ENCODE measurements at places on chromosomes 4 and X.
A peak's percentile ranks its signal among the peaks of the same experiment; 100 is the strongest.

DNA sequence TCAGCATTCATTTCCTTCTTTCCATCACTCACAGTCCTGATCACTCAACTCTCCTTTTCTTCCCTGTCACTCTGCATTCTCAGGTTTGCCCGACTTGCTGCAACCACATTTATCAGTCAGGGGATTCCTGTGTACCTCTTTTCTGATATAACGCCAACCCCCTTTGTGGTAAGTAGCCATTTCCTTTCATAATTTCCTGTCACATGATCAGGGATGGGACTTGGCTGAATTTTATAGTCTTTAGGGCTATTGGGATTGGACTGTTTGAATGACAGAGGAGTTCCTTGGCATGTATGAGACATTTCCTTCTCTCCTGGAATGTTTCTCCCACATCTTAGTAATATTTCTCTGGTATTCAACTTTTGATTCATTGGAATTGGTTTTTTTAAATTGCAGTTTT is 11.0 kb downstream of the PGM2 start:
- DNase-seq: no peak

GRCh38 chr4:94548571-94548970 is 96.8 kb downstream of the PDLIM5 start:
- peak; percentile 14 for DNase-seq

- no peak for DNase-seq
Observed at GRCh38 chr4:11847167-11847566, 418.5 kb upstream of the HS3ST1 start.

DNA sequence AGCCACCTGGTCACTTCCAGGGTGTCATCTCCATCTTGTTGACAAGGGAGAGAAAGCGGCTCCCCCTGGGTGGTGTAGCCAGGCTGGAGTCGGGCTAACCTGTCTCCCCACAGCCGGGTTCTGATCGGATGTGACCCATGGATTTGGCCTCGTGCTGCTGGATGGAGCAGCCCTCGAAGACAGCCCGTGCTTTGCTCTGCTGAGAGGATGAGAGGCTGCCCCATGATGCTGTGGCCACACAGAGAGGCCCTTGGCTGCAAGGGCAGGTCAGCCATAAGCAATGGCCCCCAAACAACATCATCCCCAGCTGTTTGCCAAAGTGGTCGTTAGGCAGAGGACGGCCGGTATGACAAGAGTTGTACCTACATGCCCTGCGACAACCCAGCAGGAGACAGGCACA is 106.6 kb downstream of the HMX1 start:
- DNase-seq: no peak

GRCh38 chrX:22141047-22141730 is 109.1 kb downstream of the PHEX start:
- no peak for DNase-seq

DNA sequence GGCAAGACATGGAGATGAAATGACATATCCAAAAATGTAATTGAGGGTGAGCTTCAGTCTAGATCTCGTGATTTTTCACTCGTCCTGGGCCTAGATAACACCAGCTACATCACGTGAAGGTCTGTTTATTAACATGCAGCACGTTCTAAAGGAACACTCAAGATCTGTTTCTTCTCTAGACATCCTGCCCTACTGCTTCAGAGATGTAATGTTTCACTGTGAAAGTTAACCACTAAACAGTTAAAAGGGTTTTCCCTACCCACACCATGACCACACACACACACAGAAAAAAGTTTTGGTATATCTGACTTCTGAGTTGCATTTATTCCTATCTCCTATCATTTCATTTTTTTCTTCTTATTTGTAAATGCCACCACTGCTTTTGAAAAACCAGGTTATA is 52.3 kb upstream of the SMIM31 start:
- no peak for DNase-seq

DNA sequence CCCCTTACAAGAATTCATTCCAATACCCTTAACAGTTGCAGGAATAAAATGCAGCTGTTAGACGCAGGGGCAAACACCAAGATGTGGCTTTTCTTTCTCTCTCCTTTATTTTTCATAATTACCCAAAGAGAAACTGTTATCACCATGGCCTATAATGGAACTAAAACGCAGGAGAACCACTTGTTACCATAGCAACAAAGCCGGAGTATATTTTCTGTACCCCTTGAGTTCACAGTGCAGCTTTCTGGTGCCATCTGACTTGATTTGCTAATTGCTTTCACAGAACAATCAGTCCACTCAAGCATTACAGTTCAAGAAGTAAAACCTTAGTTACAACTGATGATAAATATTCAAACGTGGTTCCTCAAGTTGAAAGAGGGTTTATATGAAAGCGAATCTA is 157.9 kb downstream of the AMELX start:
- DNase-seq: no peak

DNA sequence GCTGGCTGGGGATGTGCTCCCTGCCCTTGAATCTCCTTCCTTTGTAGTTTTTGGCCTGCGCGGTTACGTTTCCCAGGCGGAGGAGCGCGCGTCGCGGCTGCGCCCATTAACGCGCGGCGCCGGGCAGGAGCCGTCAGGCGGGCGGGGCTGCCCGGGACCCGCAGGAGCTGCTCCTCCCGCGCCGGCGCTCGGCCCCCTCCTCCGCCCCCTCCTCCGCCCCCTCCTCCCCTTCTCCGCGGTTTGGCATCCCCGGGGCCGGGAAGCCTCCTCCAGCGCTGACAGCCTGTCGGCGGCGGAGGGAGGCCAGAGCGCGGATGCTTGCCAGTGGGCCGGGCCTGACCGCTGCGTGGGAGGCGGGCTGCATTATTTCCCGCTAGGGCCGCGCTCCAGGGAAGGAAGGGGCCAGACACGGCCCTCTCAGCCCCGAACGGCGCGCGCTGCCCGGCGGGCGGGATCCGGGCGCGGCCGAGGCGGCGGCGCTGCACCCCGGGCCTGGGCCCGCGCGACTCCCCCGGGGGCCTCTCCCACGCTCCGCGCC is at the start of gene DCLK2:
DCLK2 (plus strand) TSS at position 405 of the 538 bp plus-strand sequence. CDS start 583 bp downstream, outside the sequence.
- no peak for DNase-seq

DNA sequence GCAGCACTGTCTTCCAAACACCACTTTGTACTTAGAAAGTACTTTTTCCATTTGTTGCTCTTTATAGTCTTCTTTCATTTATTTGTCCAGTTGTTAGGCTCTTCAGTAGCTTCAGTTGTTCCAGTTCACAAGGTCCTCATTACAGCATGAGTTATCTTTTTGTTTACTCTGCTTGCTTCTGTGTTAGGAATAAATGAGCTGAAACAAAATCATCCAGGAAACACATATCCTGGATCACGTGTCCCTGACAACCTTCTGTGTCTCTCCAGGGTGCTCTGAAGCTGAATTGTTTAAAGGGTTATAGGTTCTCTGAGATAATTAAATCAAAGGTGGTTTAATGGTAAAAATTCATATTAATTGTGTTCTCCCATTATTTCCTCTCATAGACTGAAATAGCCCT is 19.9 kb upstream of the KLHL8 start:
- DNase-seq: no peak

GRCh38 chr4:151611960-151612359 is 148.8 kb downstream of the GATB start:
- DNase-seq: no peak

DNA sequence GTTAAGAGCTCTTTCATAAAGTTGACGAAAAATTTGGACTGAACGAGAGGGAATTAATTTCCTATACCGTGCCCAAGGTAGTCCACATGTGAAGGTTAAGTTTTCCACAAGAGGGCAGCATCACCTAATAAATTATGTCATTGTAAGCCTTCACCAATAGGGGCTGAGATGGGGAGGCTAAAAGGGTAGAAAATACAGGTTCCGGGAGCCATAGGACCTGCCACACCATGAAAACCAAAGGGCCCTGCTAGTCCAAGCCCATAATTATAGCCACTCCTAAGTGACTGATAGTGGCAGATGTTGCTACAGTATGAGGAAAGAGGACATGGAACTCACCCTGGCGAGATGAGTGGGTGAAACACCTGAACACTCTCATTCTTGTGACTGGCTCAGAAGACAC is 122.2 kb downstream of the SHROOM4 start:
- DNase-seq: peak; percentile 36

GRCh38 chrX:129939986-129940385 is 34.0 kb downstream of the UTP14A start:
- no peak for DNase-seq

DNA sequence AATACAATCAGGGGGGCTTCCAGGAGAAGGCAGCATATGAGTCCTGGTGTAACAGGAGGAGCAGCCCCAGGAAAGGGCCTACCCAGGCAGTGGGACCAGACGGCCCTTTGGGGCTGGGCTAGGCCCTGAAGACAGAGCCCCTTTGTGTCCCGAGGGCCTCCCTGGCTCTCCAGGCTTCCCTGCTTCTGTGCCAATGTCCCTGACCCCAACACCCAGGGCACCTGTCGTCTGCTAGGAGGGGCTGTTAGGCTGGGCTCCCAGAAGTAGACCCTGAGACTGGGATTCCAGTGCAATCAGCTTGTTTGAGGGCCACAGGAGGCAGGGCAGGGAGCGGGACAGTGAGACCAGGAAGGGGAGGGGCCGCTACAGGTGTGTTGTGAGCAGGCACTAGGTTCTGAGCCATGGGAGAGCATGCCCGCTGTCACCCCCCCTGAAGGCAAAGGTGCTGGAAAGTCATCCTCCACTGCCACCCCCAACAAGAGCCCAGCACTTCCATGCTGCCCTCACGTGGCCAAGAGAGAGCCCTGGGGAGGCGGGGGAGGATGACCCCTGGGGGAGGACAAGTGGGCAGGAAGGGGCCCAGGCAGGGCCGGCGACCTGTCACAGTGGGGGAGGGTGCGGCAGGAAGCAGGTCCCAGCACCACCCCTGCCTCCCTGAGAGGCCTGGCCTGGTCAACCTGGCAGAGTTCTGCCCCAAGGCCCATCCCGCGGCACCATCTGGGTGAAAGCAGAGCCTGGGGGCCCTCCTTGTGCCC is 64.8 kb downstream of the ADRA2C start:
- no peak for DNase-seq

- no peak for DNase-seq
Observed at GRCh38 chrX:119410027-119410819, 11.1 kb downstream of the SLC25A43 start.

GRCh38 chrX:22310779-22311178 is 38.1 kb downstream of the CBLL2 start:
- no peak for DNase-seq

DNA sequence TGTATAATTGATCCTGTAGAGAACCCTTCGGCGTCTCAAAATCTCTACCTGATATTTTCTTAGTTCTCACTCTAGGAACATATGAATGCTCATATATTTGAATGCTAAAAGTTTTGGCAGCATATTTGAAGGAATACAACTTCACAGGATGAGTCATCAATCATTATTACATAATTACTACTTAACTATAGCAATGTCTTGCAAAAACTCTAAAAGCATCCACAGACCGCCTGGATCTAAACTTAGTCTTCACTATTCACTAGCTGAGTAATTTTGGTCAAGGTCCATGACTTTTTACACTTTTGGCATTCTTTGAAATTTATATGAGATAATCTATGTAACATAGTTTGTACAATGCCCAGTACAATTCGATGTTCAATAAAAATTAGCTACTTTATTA is 194.7 kb downstream of the DTHD1 start:
- no peak for DNase-seq

GRCh38 chrX:136210243-136210642 is 41.0 kb downstream of the MAP7D3 start:
- DNase-seq: no peak

DNA sequence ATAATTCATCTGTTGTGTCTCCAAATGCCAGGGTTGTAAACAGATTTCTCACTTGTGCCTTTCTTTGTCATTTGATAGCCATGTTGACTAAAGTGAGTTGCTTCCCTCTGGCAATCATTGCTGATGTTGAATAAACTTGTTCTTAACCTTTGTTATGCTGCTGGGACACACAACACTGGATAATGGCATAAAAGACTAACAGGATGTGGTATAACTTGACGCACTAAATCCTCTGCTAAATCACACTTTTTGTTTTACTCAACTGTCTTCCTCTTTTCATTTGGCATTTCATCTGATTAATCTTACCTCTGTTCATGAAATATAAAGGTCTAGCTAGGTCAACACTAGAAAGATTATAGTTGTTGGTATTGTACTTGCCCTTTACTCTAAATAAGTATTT is 17.6 kb upstream of the CXCL5 start:
- DNase-seq: no peak

- no peak for DNase-seq
Observed at GRCh38 chr4:185554365-185555126, 19.2 kb upstream of the PDLIM3 start.

DNA sequence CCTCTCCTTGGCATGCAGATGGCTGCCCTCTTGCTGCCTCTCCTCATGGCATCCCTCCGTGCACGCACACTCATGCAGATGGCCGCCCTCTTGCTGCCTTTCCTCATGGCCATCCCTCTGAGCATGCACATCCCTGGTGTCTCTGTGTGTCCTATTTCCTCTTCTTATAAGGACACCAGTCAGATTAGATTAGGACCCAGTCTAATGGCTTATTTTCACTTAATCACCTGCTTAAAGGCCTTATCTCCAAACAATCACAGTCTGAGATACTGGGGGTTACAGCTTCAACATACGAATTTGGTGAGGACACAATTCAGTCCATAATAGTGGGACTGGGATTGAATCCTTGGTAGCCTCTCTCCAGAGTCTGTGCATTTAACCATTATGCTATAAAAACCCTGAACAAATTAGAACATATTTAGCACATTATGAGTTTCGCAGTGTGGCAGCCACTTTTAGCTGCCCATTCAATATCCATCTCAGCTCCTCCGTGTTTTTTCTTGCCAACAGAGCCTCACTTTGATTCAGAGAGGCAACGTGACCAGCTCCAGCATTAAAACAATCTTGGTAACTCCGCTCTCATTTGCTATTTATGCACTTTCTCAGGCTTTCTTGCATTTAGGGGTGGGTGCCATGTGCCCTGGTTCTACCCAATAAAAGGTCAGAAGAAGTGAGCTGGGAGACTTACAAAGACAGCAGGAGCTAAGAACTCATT is 26.2 kb upstream of the TMEM150C start:
- DNase-seq: no peak

GRCh38 chr4:40731792-40732245 is 17.9 kb upstream of the NSUN7 start:
- DNase-seq: peak; percentile 4

GRCh38 chrX:13026877-13027652 is 17.4 kb downstream of the FAM9C start:
- DNase-seq: peak; percentile 42

DNA sequence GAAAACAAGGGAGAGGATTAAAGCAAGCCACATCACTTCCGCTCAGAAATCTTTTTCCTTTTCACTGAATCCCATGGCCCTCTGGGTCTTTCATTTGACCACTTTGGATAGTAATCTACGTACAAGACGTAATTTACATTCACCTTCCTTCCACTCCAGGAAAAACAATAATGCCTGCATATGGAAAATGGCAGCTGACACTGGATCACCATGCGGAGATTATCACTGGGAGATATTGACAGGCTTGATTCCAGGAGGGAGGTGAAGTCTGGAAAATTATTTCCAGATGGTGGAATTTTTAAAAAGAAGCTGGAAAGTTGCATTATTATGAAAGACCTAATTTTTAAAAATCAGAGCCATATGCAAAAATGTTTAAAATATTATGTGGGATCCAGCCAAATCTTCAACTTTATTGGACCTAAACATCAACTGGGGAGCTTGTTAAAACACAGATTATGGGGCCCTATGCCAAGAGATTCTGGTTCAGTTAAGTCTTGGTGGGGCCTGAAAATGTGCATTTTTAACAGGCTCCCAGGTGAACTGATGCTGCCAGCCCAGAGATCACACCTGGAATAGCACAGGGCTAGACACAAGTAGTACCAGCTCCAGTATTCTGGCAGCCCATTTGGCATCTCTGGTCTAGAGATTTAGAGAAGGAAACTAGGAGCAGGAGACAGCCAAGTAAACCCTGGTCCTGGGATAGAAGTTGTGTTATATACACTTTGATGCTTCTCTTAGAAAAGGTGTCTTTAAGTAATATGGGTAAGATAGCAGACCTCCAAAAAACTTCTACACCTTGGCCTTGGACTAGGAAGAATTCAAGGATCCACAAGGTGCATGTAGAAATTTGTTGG is 290.3 kb upstream of the LDB2 start:
- DNase-seq: no peak

All from CD4-positive, alpha-beta T cell treated with Interleukin-4 for 4 hours (primary cell).